T47D (cell line): ENCODE measurements at places on chromosomes 2 and 18.
A peak's percentile ranks its signal among the peaks of the same experiment; 100 is the strongest.

- DNase-seq, result peak; percentile 33
Observed at GRCh38 chr2:179218848-179219594, 45.6 kb downstream of the SESTD1 start.

DNA sequence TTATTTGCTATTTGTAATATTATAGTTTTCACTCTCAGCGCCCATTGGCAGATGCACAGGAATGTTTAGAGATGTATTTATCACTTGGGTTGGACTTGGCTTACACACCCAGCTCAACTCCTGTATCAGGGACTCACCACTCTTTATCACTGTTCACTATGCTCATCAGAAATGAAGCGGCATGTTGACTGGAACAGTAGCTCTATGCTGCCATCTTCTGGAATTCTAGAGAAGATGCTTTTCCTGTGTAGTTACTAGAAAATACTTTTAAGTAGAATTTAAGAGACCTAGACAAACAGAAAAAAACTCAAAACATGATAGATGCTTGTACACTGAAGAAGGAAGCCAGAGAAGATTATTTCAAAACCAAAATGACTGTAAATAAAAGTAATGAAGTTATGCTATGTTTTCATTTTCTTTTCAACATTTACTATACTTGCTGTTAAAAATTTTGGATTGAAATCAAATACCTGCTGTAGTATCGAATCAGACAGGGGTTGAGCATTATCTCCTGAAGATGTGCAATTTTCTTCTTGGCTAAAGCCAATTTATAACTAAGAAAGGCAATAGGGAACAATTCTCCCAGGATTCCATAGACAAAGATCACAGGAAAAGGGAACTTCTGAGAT is 47.4 kb upstream of the NXPH2 start:
- peak; percentile 68 for DNase-seq

DNA sequence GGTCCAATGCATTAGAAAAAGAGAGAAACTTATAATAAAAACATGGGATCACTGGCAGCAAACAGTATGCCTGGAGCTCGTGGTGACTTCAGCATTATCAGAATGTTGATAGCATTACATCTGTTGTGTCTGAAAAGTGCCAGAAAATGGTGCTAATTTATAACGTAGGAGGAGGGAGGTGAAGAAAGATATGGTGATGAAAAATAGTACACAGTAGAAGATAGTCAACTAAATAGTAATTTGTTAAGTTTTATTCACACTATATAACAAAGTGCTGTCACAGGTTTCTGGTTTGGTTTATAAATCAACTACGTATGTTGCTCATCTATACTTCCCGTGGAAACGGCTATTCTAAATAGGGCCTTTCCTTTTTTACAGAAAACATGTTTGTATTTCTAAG is 117.4 kb downstream of the LRRTM1 start:
- DNase-seq, result no peak

DNA sequence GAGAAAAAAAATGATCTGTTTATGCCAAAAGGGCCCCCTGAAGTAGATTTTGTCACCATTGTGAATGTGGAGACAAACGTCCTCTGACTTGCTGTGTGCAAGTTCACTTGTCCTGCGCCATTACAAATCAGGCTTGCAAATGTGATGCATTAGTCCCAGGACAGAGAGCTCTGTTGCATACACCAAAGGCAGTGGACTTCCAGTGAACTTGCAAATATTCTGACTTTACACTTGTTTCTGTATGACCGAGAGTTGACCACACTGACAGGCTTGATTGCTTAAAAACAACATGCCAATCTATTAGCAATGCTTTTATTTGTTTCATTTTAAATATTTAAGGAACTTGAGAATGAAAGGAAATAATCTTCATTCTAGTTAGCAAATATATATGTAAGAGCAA is 293.2 kb downstream of the PLCL1 start:
- DNase-seq, result no peak

- no peak for DNase-seq
Observed at GRCh38 chr2:191530618-191531017, 147.3 kb upstream of the NABP1 start.
